ENCODE measurements at places on chromosomes 3 and 15.

- no peak for DNase-seq
Observed at GRCh38 chr3:194195611-194196010, 59.7 kb downstream of the HES1 start.

DNA sequence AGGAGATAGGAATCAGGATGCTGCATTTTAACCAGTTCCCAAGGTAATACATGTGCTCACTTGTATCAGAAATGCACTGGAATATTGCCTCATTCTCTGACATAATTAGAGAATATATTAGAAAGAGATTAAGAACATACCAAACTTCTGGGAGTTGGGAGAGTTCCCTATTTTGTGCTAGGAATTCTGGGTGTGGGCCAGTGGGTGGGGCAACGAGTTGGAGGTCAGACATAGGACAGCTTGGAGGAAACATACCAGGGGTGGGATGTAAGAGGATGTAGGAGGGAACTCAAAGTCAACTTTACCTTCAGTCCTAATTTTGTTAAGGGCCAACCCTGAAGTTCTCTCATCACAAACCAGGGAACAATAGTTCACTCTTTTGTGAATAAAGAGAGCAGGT, 83.6 kb downstream of the SLC7A14 start:
- no peak for DNase-seq

DNA sequence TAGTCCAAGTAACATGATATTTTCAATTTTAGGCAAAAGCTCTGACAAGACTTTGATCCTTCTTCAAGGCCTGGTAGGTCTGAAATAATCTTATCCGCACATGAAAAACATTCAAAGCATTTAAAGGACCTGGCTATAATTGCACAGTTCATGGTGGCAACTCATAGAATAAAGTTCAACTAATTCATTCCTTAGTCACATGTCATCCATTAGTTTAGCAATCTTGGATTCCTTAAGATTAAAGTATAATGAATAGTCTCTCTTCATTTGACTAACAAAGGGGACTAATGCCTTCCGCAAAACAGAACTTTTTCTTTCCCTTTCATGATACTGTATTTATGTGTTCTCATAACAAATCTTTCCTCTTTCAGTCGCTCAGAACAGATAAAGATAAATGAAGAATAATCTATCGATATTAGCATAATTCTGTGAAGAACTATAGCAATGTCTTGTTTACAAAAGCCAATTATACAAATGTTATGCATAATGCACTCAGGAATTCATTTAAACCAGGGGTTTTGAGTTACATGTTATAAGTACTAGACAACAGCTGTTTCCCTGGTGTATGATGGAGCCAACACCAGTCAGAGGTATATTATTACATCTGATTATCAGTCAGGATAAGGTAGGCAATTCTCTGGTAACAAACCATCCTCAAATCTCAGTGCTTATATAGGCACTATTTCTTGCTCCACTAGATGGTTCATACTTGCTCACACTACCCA, 172.5 kb downstream of the POTEB3 start:
- DNase-seq, result no peak

GRCh38 chr3:120172070-120172469, 77.8 kb upstream of the GSK3B start:
- DNase-seq, result no peak

GRCh38 chr3:68874551-68875348, 57.6 kb downstream of the TAFA4 start:
- DNase-seq, result no peak

GRCh38 chr3:4426782-4427344, 40.2 kb downstream of the SUMF1 start:
- DNase-seq, result no peak

- no peak for DNase-seq
Observed at GRCh38 chr3:185060655-185061054, 92.2 kb downstream of the C3orf70 start.

GRCh38 chr3:28386049-28386448, 37.4 kb upstream of the AZI2 start:
- no peak for DNase-seq

- no peak for DNase-seq
Observed at GRCh38 chr15:94234300-94234699, 2.9 kb downstream of the MCTP2 start.

GRCh38 chr15:68589053-68589452, 10.3 kb downstream of the CORO2B start:
- no peak for DNase-seq

DNA sequence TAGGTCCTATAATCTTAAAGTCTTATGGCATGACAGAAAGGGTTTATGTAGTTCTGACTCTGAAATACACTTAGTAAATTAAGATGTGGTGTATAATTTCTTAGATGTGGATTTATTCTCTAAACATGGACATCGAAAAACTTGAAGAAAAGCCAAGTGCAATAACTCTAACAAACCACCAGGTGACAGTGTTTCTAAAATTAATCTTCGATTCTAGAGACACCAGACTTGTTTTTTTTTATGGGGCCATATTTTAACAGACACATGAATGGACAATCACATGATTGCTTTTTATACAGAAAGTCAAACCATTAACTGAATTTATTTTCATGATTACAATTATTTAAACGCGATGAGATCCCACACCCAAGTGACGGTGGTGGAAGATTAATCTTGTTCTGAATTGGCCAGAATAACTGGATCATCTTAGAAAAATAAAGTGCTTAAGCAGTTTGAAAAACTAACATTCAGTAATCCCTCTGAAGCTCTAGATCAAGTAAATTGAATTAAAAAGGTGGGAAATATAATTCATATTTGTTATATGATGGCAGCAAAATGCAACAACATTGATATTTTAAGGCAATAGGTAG, 305.1 kb downstream of the LSAMP start:
- DNase-seq, result no peak

- peak; percentile 56 for DNase-seq
Observed at GRCh38 chr3:59772416-59773408, 722.9 kb upstream of the CFAP20DC start.

- DNase-seq, result no peak
Observed at GRCh38 chr15:37693926-37694325, 240.5 kb upstream of the TMCO5A start.

DNA sequence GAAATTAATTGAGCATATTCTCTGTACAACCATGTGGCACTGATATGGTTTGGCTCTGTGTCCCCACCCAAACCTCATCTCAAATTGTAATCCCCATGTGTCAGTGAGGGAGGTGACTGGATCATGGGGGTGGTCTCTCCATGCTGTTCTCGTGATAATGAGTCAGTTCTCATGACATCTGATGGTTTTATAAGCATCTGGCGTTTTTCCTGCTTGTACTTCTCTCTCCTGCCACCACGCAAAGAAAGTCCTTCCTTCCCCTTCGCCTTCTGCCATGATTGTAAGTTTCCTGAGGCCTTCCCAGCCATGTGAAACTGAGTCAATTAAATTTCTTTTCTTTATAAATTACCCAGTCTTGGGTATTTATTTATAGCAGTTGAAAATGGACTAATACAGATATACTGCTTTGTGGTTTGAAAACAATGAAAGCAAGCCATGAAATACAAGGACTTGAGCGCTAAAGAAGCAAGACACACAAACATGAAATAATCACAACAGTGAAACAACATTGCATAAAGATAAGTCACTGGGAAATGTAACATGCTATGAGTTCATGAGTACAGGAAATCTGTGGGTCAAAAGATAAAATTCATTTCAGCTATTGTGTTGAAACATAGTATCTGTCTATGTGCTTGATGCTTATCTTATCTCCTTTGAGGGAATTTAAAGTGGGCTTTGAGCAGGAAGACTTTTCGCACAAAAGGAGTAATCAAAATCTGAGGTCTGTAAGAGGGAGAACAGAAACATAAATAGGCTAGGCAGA, 288.7 kb downstream of the GBE1 start:
- no peak for DNase-seq

GRCh38 chr3:182789371-182789770, 3.9 kb upstream of the ATP11B start:
- no peak for DNase-seq

DNA sequence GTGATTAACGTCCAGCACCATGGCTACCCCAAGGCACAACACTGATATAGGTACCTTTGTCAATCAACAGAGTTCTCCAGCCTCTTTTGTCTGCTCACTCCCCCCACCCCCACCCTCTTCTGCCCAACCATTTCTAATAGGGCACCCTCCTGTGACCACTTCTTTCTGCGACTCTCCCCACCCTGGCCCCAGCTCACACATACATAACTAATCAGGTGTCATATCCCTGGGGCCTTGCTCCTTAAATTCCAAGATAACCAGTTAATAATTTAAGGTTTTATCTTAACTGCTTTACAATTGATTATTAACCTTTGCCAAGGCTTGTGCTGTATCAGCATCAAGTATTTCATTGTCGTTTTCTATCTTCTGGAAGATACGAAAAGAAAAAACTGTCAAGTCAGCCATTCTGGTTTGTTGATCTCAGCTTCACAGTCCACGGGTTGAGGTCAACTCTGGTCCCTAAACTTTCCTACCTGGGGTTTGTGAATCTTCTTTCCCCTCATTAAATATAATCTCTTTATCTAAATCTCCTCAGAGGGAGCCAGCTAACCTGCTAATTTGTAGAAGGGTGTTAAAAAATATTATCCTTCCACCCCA, 27.3 kb upstream of the SLC28A2 start:
- DNase-seq, result no peak

DNA sequence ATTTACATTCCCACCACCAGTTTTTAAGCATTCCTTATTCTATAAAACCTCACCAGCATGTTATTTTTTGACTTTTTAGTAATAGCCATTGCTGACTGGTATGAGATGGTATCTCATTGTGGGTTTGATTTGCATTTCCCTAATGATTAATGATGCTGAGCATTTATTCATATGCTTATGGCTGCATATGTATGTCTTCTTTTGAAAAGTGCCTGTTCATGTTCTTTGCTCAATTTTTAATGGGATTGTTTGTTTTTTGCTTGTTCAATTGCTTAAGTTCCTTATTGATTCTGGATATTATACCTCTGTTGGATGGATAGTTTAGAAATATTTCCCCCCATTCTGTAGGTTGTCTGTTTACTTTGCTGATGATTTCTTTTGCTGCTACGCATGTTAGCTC, 16.1 kb downstream of the TBC1D5 start:
- DNase-seq, result no peak

GRCh38 chr15:72197460-72198355, at the start of gene GRAMD2A:
GRAMD2A (minus strand) TSS chr15:72197787.
- DNase-seq, result no peak

DNA sequence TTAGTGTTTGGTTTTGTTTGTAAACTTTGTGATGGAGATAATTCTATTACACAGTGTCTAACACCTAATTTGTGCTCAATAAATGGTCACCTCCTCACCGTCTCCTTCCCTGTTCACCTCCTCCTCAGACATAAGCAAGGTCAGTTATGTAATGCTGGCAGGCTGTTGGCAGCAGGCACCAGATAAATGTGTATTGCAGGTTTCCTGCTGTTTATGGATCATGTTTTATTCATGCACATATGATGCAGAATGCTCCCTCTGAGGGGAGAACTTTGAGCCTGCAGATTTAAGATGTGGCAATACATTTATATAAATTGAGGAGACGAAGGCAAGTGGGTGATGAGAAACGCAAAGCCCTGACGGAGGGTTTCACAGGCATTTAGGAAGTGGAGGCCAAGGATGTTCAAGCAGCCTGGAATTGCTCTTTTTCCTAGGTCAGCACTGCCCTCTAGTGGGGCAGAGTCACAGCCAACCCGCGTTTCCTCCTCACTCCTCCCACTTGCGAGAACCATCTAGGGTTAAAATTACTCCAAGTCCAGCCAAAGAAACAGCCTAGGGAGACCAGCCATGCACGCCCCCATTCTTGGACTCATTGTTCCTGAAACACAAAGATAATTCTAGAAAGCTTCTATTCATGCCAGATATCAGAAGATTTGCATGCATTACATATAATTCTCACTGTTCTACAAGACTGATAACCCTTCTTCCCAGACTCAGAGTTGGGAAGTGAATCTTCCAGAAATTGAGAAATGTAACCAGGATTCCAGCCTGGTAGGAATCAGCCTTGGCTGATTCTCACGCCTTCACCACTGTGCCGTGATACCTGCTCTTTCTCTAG, 228.7 kb downstream of the SLCO3A1 start:
- peak; percentile 16 for DNase-seq

DNA sequence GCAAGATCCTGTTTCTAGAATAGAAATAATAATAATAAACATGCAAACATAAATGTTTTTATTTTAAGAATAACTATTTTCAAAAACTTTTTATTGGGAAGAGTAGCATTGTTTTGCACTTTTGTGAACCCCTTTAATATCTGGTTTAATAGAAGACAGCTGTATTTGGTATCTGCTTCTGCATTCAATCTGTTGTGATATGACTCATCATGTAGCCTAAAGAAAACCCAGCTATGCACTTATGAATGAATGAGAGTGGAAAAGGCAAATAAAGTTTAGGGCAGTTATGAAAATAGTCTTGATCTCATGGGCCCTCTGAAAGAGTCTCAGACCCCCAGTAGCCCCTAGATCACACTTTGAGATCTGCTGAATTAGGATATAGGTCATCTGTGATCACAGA, 100.4 kb upstream of the PPP2R3A start:
- DNase-seq, result no peak

DNA sequence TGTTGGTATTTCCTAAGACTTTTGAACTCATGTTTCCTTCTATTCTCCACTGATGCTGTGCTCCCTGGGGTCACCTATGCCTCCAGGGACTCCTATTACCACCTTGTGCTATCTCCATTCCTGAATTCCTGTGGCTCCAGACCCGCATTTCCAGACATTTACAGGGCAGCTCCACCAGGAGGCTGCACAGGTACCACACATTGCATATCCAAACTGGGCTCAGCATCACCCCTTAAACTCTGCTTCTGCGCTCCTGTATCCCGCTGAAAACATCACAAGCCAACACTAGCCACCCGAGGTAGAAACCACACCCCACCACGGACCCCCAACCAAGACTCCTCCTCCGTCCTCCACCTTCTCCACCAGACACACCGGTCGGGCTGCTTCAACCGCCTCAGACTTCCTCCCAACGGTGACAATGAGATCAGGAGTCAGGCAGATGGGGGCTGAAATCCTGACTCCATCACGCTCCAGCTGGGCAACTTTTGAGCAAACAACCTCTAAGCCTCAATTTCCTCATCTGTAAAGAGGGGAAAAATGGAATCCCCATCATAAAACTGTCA, 10.4 kb downstream of the TNK2 start:
- no peak for DNase-seq

DNA sequence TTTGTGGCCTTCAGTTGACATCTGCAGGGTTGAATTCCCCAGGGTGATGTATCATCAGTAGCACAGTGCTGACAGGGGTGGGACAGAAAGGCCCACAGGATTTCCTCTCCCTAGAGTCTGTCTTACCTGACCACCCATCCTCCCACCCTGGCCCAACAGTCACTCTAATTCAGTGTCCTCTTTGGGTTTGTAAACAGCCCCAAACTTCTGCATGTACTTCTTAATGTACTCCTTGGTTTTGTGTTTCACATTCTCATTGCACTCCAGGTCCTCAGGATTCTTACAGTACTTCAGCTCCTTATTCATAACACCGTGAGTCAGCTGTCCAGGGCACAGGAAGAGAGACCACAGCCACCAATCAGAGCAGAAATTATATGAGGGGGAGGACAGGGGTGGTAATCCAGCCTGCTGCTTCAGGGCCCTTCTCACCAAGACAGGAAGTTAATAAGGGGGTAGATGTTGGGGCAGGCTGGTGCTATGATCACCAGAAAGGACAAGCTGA, 37.5 kb downstream of the NBEAL2 start:
- DNase-seq, result peak; percentile 51

DNA sequence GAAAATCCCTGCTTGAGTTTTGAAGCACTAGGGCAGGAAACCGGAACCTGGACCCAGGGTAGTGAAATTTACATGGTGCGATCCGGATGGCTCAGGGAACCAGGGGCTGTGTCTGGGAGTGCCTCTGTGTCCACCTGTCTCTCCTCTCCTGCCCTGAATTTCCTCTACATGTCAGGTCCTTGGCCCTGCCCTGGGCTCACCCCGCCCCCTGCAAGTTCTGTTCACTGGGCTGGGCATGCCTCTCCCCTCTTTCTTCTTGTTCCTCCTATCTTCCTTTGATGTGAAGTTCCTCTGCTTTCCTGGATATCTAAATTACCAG, 435.9 kb upstream of the RBMS3 start:
- DNase-seq, result no peak
